Smooth muscle cell of trachea (primary cell): ENCODE measurements at places on chromosomes 13 and 19. TPM values are rescaled to one million over a fixed set of nuclear protein-coding genes. Genes with fewer than 3 reads are reported as not detected.

Gene OSCAR
- 0.15 and 0.33 TPM in 2 replicates for total RNA-seq

Gene GPC6
- 76.8 and 112 TPM in 2 replicates for total RNA-seq

Gene ZNF540
- 0.44 and 0.66 TPM in 2 replicates for total RNA-seq

Gene ARRDC5
- not detected in 2 replicates for total RNA-seq

Gene VSTM2B
- not detected in 2 replicates for total RNA-seq

Gene TDRD12
- under 0.01 and 0.58 TPM in 2 replicates for total RNA-seq

Gene SPINT2
- total RNA-seq, result 1.8 and 3.1 TPM in 2 replicates

Gene PRR20B
- total RNA-seq, result not detected in 2 replicates

Gene KLK15
- total RNA-seq, result not detected in 2 replicates

Gene ZNF615
- 9.4 and 15.6 TPM in 2 replicates for total RNA-seq

Gene SLC46A3
- 2.3 and 5.1 TPM in 2 replicates for total RNA-seq

Gene IGFL2
- total RNA-seq, result not detected in 2 replicates

Gene LACC1
- 6.5 and 19.0 TPM in 2 replicates for total RNA-seq

Gene ERICH4
- not detected in 2 replicates for total RNA-seq

Gene STOML3
- total RNA-seq, result not detected in 2 replicates

Gene SSC5D
- 14.4 and 47.6 TPM in 2 replicates for total RNA-seq

Gene ACP4
- total RNA-seq, result not detected in 2 replicates

Gene CLEC4G
- not detected in 2 replicates for total RNA-seq

Gene NANOS3
- total RNA-seq, result 0.66 TPM in 1 of 2 replicates, not detected in the other

Gene PINLYP
- total RNA-seq, result 2.0 and 8.1 TPM in 2 replicates

Gene NLRP9
- not detected in 2 replicates for total RNA-seq

Gene PRR36
- under 0.01 TPM in 1 of 2 replicates, not detected in the other for total RNA-seq

Gene GDF15
- 37.7 and 138 TPM in 2 replicates for total RNA-seq

Gene PRTN3
- total RNA-seq, result not detected in 2 replicates

Gene GARIN5A
- 0.15 and 0.33 TPM in 2 replicates for total RNA-seq

Gene PLK5
- total RNA-seq, result 0.17 TPM in 1 of 2 replicates, not detected in the other

Gene CYP4F3
- total RNA-seq, result not detected in 2 replicates

Gene MBNL2
- 46.3 and 51.3 TPM in 2 replicates for total RNA-seq

Gene CLDND2
- not detected in 2 replicates for total RNA-seq

Gene ZNF677
- 17.4 and 18.8 TPM in 2 replicates for total RNA-seq

Gene TOMM40
- total RNA-seq, result 31.3 and 36.4 TPM in 2 replicates

Gene BORCS8
- 12.2 and 15.7 TPM in 2 replicates for total RNA-seq
